ENCODE measurements at places on chromosomes 16 and 17.

DNA sequence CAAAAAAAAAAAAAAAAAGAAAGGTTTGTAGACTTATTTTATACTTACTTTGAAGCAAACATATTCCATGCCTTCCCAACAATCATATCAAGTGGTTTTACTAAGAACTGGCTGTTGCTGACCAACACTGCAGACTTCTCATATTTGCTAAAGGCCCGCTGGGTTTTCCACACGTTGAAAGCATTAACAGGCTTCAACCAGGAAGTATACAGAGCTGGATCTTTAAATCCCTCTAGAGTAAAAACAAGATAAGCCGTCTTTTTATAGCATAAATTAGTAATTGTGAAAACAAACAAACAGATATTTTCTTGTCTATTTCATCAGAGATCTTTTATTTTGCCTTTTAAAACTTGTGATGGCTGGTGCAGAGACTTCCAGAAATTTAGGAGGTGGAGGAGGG, 29.1 kb downstream of the TUBD1 start:
- DNase-seq, result no peak

GRCh38 chr17:77366558-77367245, 225.9 kb downstream of the SEC14L1 start:
- no peak for DNase-seq

- DNase-seq, result no peak
These were observed 19.3 kb downstream of the CARHSP1 start for GRCh38 chr16:8849411-8850011.

- DNase-seq, result no peak
These were observed 10.7 kb downstream of the TLE7 start for GRCh38 chr16:71431176-71431575.

DNA sequence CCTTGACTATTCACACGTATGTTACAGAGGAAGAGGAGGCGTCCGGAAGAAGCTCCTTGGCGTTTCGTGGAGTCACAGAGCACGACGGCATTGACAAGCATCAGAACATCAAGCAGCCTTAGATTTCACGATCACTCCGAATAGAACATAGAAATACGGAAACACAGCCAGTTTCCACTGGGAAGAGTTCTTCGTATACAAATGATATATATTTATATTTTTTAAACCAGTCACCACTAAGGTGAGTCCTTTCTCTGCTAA, 3.1 kb downstream of the CBLN1 start:
- no peak for DNase-seq

- DNase-seq, result no peak
These were observed 8.3 kb downstream of the ZNF629 start for GRCh38 chr16:30778549-30779244.

GRCh38 chr17:56833057-56833808, 487 bp downstream of the C17orf67 start:
- peak; percentile 47 for DNase-seq

DNA sequence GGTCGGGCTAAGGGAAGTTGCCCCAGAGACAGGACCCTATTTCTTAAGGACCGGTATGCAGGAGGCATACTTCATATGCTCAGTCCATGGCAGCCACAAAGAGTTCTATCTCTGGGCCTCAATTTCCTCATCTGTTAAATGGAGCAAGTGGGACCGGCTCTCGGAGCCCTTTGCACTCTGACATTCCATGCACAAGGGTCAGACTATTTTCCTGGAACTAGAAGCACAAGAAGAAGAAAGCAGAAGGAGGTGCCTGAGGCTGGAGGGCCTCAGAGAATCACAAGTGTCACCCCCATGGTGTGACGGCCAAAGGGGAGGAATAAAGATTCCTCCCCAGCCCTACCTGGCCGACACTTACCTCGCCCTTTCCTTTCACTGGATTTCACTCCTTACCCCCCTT, 115.8 kb downstream of the GSG1L start:
- DNase-seq, result no peak

GRCh38 chr16:27624154-27625049, 74.5 kb downstream of the KATNIP start:
- no peak for DNase-seq

GRCh38 chr17:34987232-34987631, 6.9 kb downstream of the LIG3 start:
- no peak for DNase-seq

DNA sequence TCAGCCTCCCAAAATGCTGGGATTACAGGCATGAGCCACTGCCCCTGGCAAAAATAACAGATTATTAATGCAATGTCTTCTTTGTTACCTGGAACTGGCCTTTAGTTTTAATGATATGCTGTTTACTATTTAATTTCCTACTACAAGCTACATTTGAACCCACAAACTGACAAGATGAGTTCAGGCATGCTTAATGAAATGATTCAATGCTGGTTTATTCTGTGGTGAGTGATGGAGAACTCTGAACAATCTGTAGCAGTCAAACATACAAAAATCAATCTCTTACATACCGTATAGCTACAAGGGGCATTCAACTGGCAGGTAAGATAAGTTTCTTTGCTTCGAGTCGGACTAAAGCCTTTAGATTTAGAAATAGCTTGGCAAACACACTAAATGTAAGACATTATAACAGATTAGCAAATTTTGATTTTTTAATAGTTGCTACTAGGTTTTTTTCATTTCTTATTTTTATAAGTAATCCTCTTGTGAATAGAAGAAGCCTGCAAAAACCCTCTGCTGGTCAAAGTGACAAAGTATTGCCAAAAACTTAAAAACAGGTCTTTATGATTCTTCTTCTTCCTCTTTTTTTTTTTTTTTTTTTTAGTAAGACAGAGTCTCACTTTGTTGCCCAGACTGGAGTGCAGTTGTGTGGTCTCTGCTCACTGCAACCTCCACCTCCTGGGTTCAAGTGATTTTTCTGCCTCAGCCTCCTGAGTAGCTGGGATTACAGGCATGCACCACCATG, 138.5 kb downstream of the SSH2 start:
- DNase-seq, result no peak

DNA sequence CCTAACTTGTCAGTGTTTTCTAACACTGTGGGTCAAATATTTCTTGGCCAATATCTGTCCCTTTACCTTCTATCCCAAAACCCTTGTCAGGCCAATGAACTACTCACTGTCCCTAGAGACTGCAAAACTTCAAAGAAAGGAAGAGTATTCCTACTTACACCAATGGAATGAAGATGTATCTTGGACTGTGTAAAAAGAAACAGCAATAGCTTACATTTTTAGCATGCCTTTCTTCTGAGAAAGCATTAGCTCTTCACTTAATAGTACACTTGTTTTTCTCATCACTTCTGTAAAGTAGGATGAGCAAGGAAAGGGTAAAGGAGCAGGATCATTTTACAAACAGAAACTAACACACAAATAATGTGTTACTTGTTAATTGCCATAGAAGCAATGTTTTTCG, 73.9 kb downstream of the STH start:
- peak; percentile 80 for DNase-seq

- DNase-seq, result no peak
These were observed 1002.3 kb downstream of the KCNJ18 start for GRCh38 chr17:22694362-22695227.

- DNase-seq, result peak; percentile 51
These were observed 89.3 kb upstream of the GSE1 start for GRCh38 chr16:85523602-85524364.

DNA sequence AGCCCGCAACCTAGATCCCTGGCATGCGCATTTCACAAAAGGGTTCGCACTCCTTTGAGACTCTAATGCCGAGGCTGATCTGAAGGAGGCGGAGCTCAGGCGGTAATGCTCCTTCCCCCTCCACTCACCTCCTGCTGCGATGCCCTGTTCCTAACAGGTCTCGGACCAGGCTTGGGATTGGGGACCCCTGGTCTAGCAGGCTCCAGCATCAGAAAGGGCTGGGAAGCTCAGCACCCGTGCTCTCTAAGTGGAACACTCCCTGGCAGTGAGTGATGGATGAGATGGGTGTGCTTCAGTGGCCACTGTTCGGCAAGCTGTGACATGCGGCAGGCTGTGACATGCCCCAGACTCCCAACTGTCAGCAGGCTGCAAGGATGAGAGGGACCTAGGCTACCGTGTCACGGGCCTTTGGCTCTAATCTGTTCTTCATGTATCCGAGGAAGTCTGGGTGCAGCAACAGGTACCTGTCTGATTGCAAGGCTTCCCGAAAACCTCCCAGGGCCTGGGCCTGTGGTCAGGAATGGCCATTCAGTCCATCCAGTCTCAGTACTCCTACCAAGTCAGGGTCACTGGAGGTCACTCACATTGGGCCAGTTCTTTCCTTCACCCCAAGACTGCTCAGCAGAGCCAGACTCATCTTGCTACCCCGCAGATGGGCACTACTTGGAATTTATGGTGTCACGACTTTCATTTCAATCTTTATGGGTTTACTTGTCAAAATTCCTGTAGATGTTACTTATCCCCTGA, 1.3 kb upstream of the ST6GALNAC2 start:
- no peak for DNase-seq

DNA sequence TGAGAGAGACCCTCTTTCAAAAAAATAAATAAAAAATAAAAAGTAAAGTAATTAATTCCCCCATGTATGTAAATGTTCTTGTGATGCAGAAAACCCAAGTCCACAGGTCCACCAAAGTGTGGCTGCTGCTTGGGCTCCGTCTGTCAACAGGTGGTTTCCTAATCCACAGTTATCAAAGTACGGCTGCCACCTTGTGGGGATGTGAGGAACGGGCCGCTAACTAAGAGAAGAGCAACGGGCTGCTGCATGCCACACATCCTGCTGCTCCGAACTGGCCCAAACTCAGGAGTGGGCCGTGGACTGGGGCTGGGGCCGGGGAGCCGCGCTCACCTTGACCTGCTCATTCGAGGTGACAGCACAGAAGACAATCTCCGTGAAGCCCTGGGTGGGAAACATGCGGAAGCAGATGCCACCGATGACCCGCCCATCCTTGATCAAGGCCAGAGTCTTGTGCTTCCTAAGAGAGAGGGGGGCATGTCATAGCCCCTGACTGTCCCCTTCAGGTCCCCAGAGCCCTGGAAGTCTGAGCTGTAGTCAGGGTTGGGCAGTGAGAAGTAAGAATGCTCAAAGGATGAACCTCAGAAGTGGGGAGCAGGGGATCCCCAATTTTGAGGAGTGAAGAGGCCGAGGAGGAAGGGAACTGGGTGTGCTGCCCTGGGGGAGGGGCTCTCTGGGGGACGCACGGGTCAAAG, 4.3 kb downstream of the KAT2A start:
- DNase-seq, result peak; percentile 88

- no peak for DNase-seq
These were observed 26.6 kb downstream of the PIPOX start for GRCh38 chr17:29069526-29070041.

DNA sequence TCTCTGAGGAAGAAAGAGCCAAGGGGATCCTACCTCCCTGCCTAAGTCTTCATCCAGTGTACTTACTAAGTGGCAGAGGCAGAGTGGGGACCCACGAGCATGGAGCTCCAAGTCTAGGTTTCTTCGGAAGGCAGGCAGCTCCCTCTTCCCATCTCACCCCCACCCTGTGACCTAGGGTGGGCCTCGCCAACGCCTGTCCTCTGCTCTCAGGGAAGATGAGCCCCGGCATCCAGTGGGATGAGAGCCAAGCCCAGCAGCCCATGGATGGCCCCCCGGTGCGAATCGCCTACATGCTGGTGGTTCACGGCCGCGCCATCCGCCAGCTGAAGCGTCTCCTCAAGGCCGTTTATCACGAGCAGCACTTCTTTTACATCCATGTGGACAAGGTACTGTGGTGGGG, 8.3 kb downstream of the XYLT2 start:
- no peak for DNase-seq

- no peak for DNase-seq
These were observed 63.7 kb downstream of the HS3ST3A1 start for GRCh38 chr17:13537871-13538643.

DNA sequence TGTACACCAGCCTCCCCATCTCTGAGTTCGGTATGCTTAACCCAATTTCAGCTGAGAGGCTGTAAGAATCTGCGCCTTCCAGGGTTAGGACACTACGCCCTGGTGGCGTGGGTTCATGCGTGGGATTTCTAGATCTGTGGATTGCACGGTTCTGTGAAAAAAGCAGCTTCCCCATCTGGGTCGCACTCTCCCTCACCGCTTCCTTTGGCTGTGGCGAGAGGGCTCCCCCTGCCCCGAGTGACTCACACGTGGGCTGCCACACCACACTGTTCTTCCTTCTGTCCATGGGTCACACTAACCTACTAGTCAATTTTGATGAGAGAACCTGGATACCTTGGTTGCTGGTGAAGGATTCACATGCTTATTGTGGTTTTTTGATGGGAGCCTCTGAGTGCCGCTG, 256.0 kb upstream of the MAF start:
- no peak for DNase-seq

GRCh38 chr17:65888649-65889048, 303.3 kb downstream of the CEP112 start:
- no peak for DNase-seq

Data from HTR-8/SVneo (cell line).